ENCODE measurements at places on chromosomes 1 and 21.

GRCh38 chr1:229128066-229128608 is 142.8 kb upstream of the RAB4A start:
- no peak for DNase-seq

DNA sequence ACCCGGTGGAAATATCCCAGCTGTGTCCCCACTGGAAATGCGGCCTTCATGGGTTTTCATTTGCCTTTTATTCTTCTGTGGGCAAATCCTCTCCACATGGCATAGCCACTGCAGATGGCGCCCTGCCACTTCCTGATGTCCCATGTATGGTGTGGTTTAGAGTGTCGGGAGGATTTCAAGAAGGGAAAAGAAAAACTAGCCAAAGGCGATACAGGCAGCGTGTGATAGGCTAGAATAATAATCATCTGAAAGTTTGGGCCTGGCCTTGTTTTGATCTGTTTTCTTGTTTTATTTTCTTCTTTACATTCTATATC is 123.6 kb downstream of the PEX14 start:
- no peak for DNase-seq

GRCh38 chr1:54945393-54945936 is 35.0 kb upstream of the TMEM61 start:
- no peak for DNase-seq

DNA sequence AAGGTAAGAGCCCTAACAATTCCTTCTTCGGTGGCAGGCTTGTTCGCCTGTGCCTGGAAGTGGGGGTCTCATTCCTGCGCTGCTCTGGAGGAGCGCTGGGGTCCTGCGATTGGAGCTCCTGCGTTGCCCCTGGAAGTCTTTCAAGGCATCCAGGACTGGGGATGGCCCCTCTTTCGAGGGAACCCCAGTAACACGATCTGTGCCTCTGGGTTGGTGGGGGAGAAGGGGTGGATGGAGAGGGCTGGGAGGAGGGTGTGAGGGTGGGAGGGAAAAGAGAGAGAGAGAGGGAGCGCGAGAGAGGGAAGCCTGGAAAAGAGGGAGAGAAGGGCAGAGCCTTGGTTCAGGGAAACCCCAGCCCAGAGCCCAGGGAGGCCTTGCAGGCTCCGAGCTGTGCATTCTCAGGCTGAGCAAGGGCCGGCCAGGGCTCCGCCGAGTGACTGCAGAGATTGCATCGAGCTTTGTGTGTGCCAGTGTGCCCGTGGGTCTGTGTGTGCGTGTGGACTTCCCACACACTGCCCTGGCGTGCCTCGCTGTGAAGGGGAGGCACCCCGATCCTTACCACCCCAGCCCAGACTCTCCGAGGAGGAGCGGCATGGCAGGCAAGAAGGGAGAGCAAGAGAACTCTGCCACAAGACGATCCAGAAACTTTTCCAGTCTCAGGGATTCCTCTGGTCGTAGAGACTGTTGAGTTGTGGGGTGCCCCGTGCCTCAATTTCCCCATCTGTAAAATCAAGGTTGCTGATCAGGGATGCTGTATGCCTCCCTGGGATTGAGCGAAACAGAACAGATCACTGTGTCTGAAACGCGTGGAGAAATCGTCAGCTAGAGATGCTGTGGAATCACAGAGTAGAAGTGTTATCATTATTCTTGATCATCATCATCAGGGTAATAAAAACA is 619 bp downstream of the BCL9 start:
- DNase-seq = peak; percentile 24

- no peak for DNase-seq
These were observed 22.8 kb downstream of the IGSF21 start for GRCh38 chr1:18130356-18130755.

GRCh38 chr1:78464449-78464891 is 26.3 kb upstream of the PTGFR start:
- no peak for DNase-seq

DNA sequence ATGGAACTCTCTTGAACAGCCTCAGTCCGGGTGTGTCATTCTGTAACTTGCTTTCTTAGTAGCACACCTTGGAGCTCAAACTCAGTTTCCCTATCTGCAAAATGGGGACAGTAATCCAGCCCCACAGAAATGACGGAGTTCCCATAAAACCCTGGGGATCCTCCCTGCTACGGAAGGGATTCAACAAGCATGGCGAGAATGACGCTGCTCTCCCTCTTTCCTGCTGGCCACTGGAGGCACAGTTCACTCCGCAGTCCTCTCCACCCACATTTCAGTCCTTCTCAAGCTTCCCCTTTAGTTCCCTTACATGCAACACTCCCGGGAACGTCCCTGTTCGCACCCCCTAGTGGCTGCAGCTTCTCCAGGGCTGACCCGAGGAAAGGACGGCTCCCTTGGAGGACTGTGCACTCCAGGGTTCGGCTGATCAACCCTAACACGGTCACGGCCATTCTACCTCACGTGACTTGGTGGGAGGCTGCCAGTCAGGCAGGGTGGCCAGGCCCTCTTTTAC is 20.6 kb downstream of the RUNX3 start:
- peak; percentile 51 for DNase-seq
